CD4-positive, alpha-beta T cell treated with Interferon gamma for 1 hour (primary cell): ENCODE measurements at places on chromosomes 16 and 17.
A peak's percentile ranks its signal among the peaks of the same experiment; 100 is the strongest.

DNA sequence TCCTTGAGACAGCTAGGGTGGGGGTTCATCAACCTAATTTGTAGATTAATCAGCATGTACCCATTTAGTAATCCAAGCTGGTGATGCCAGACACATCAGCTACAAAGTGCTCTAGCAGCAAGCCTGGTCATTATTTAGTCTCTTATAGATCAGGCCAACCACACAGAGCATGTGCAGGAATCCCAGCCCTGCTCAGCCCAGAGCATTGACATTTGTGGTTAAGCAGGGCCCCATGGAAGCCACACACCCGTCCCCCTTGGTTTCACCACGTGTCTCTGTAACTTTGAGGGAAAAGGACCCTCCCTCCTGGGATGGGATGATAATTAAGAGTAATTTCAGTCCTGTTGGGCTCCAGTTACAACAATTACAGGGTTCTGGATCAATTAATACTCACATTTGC is 268.8 kb upstream of the RPL38 start:
- no peak for DNase-seq

GRCh38 chr17:77847221-77848085 is 111.0 kb upstream of the TNRC6C start:
- no peak for DNase-seq

DNA sequence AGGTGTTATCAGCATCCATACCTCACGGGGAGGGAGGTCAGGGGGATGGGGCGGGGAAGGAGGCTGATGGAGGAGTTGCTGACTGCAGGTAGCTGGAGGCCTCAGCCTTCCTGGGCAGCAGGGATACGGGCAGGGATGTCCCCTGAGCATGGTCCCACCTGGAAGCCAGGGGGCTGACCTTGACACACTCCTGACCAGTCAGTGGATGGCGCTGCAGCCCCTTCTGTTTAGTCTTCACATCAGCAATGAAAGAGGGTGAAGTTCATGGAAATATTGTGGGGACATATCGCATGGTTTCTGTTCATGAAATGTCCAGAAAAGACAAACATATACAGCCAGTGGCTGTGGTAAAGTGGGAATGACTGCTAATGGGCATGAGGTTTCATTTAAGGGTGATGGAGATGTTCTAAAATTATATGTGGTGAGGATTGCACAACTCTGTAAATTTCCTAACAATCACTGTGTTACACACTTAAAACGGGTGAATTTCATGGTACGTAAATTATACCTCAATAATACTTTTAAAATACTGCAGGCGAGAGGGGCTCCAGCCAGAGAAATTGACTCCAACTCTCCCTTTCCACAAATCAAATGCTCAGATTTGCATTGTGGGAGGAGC is 489.6 kb downstream of the CDH13 start:
- no peak for DNase-seq

DNA sequence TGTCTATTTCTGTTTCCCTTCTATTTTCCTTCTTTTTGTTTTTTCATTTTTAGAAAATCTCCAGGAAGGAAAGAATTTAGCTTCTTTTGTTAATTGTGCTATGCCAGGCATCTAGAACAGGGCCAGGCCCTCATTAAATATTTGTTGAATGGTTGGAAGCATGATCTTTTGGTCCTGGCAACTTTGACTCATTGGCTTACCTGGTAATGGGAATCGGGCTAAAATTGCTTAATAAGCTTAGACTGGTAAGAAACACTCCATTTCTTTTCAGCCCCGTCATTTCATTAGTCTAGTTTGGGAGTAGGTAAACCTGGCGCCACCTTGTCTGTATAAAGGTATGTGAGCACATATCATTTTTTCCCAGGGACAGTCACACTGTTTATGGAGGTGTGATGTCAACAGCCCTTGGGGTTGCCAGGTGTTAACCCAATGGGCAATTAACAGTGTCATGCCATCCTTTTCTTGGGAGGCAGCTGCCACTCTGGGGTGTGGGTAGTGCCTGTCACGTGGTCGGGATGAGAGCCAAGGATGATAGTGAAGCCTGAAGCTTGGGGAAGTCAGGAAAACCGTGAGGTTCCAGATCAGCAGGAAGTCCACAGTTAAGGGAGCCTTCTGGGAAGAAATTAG is 9.5 kb upstream of the NDEL1 start:
- DNase-seq, result no peak

GRCh38 chr17:62692159-62692651 is 64.7 kb downstream of the MRC2 start:
- no peak for DNase-seq

DNA sequence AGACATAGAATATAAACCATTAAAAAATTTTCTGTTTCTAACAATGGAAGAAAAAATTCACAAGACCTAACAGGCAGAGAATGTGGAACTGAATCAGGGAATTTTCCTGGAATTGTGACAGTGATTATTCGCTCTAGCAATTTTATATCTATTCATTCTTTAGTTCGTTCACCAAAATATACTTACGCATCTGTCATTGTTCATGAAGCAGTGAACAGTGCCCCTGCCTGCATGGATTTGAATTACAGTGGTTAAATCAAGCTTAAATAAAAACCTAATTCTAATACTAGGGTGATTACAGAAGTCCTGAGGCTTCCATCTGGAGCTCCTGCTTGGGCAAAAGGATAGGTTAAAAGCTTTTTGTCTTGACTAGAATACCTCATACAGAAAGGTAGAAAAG is 48.6 kb downstream of the ABCA8 start:
- DNase-seq, result no peak

DNA sequence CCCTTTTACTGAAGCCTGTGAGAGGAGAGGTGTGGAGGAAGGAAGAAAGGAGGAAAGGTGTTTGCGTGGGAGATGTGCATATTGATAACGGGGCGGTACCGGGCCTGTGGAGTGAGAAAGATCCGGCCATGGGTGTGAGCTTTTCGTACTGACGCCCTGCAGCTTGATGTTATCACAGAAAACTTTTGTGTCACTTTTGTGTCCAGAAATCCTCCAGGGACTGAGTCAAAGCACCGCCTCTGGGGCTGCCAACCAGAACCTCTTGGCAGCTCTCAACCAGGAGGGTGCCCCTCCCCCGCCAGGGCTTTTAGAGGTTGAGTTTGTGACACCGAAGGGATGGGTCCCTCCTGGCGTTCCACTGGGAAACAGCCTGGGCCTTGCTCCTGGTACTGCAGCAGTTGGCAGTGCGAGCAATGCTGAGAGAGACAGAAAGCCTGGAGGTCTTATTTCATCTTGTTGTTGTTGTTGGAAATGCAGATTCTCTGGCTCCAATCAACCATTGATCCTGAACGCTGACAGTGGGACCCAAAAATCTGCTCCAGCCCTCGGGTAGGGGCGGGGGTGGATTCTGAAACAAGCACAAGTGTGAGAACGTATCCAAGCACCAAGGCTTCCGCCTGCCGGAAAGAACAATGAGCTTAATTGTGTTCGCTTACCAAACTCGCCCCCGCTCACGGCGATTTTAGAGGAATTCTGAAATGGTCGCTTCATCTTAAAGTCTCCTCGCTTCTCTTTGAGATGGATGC is 65.0 kb downstream of the CRISPLD2 start:
- no peak for DNase-seq

GRCh38 chr17:48636177-48637018 is 10.2 kb upstream of the HOXB9 start:
- peak; percentile 44 for DNase-seq

DNA sequence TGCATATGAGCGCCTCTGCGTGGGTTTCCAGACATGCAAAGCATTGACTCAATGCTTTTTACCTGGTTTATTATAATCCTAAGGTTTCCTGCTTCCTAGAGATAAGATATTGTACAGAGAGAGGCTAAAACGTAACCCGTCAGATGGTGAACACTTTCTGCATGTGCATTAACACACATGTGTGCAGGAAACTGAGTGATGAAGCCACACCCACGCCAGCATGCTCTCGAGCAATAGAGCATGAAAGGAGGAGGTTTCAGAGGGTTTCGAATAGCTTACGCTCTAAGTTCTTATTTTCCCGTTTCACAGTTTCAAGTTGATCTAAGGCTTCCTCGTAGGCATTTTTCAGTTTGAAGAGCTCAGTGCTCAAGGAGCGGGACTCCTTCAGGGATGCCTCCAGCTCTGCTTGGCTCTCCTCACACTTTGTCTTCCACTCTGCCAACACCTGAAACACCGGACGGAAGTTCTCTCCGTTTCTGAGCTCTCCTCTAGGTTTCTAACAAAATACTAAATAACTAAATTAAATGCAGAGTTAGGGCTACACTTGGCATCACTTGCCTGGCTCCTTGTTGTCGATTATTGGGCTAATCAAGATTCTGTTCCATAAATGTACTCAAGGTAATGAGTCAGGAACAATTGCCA is 23.2 kb downstream of the MYH3 start:
- DNase-seq, result no peak

DNA sequence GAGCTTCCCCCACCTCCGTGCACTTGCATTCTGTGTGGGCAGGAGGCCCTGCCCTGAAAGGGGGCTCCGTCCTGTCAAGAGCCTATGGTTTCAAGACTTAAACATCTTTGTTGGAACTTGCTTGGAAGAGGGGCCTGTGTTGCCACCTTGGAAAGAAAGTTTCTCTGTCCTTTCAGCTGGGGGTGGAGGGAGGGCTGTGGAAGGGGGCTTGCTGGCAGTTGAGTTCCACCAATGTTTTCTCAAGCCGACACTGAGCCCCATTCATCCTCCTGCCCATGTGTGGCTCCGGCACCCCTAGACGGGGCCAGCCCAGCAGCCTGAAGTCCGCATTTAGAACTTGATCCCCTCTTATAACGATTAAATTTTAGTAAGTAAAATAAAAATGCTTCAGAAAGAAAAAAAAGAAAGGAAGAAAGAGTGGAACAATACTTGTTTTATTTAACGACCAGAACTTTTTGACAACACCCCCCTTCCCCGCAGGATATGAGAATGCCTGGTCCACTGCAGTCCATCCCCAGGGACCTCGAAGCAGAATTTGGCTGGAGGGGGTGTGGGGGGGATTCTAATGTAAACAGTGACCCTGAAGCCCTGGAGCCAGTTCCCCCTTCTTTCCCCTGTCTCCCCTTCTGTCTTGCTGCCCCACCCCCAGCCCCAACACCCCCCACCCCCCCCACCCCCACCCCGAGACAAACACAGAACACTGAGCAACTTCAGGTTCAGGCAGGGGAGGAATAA is 26.9 kb upstream of the CLEC18A start:
- no peak for DNase-seq

DNA sequence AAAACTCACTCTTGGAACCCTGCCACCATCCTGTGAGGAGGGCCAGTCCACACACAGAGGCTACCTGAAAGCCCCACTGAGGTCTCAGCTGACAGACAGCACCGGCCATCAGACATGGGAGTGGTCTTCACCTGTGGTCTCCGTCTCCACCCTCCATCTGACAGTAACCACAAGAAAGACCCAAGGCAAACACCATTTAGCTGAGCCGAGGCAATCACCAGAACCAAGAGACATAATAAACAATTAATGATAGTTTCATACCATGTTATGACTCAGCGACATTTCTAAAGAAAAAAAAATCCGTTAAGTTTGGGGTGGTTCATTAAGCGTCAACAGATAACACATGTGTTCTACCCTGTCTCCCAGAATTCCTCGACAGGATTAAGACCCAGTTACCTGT is 6.1 kb upstream of the EVPLL start:
- DNase-seq, result no peak

- no peak for DNase-seq
These were observed 606.4 kb upstream of the SALL1 start for GRCh38 chr16:51757505-51757904.

DNA sequence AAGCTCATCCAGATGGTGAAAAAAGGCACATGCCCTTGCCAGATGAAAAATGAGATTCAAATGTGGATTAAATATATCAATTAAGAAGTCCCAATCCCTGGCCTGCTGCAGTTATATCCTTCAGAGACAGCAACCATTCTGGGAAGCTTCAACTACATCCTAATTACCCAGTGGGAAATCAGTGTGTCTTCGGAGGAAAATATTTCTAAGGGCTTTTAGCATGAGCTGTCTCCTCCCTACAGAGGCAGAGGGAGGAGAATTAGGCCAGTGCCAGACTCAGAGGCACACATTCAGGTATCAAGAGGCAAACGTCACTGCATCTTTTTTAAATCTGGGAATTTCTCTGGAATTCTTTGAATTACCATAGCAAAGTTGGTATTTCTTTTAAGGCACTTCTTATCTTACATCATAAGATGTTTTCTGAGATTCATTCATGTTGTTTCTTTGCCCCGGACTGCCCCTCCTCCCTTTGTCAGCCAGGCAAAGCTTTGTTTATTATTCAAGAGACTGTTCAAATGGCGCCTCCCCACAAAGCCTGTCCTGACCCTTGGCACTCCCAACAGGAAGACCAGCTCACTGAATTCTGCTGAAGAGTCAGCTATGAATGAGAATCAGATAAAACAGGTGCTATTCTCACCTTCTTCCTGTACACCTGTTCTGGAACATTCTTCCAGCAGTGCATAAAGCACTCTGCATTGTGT is 38.3 kb upstream of the SMPD3 start:
- DNase-seq, result no peak

DNA sequence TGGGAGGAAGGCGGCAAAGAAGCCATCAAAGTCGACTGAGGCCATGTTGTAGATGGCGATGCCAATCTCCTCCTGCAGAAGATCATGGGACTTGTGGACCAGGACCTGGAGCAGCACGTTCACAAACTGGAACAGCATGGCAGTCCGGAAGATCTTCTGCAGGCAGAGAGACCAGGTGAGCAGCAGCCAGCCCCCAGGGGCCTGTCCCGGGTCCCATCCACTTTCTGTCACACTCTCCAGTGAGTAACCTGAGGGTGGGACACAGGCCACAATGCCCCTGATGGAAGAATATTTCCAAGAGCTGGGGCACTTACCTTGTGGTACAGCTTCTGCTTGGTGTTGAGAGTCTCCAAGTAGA is 38.0 kb upstream of the GSG1L start:
- no peak for DNase-seq

GRCh38 chr16:2177101-2177500 is 19.3 kb downstream of the CASKIN1 start:
- DNase-seq, result no peak

GRCh38 chr17:49589577-49589927 is 13.9 kb downstream of the NXPH3 start:
- DNase-seq, result no peak

DNA sequence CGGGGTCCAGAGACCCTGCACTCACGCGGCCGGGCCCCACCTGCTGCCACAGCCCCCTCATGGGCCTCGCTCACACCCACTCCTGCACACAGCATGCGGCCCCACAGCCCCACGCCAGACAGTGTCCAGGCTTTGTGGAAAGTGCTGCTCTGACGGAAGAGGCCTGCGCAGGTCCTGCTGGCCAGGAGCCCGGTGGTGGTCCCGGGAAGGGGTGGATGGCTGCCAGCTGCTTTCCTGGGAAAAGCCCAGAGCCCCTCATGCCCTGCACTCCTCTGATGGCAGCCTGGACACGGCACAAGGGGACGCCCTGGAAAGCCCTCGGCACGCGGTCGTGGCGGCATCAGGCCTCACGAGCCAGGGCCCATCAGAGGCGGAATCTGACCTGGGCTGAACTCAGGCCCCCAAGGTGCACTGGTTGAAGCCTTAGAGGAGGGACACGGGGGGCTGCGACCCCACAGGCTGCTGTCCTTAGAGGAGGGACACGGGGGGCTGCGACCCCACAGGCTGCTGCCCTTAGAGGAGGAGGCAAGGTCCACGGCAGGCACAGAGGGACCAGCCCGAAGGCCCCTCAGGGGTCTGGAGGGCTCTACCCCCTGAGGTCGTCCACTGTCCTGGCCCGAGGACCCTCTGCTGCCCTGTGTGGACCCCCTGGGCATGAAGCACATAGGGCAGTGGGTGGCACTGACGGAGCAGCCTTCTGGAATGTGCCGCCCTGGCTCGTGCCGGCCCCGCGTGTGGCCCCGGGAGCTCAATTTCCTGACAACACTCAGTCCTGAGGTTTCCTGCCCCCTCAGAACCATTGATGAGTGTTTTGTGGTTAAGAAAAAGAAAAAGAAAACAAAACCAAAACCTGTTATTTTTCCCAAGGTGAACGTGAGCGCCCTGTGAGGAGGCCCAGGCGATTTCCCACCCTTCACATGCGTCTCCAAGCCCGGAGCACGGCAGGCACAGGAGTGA is 22.1 kb downstream of the SOX8 start:
- DNase-seq, result peak; percentile 13
